MCF 10A (cell line): ENCODE measurements at places on chromosomes 7 and 10. TPM values are rescaled to one million over a fixed set of nuclear protein-coding genes. Genes with fewer than 3 reads are reported as not detected.
A peak's percentile ranks its signal among the peaks of the same experiment; 100 is the strongest.

Gene PON1
- not detected in 2 replicates for total RNA-seq

Gene SPDYE1
- not detected in 2 replicates for total RNA-seq

Gene SPDYE2
- total RNA-seq: 0.22 TPM in 1 of 2 replicates, not detected in the other

Gene EBLN1
- not detected in 2 replicates for total RNA-seq

Gene CPA1
- not detected in 2 replicates for total RNA-seq

Gene MLXIPL
- total RNA-seq: 1.5 TPM in 1 of 2 replicates, not detected in the other

Gene CALHM1
- not detected in 2 replicates for total RNA-seq

- no peak for DNase-seq
Observed at GRCh38 chr7:42090806-42091205, 146.2 kb downstream of the GLI3 start.

- no peak for DNase-seq
Observed at GRCh38 chr10:60906411-60906810, 37.6 kb downstream of the RHOBTB1 start.

- peak; percentile 69 for DNase-seq
Observed at GRCh38 chr10:97549587-97550322, 22.8 kb upstream of the ANKRD2 start.

DNA sequence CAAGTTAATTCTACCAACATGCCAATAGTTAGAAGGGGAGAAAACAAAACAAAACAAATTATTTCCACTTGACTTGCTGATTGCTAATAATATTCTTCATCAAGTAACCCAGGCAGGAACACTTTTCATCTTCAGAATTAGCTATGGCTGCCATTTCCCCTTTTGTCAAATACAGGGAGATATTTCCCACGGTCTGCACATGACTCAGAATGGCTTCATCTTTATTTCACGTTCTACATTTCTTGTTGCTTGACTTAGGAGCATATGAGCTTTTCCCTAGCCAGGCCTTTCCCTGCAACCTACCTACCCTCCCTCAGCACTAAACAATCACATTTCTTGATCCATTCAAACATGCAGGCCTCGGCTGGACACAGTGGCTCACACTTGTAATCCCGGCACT is 6.5 kb downstream of the CPVL start:
- DNase-seq: peak; percentile 67

- peak; percentile 70 for DNase-seq
Observed at GRCh38 chr7:26856176-26856985, 8.0 kb downstream of the SKAP2 start.

GRCh38 chr7:2398506-2398905 is 4.9 kb upstream of the CHST12 start:
- DNase-seq: no peak

- no peak for DNase-seq
Observed at GRCh38 chr7:55246171-55246570, 119.0 kb upstream of the LANCL2 start.

GRCh38 chr7:129452589-129453231 is 18.5 kb downstream of the STRIP2 start:
- DNase-seq: no peak

- DNase-seq: no peak
Observed at GRCh38 chr10:58433066-58433465, 47.9 kb downstream of the TFAM start.

DNA sequence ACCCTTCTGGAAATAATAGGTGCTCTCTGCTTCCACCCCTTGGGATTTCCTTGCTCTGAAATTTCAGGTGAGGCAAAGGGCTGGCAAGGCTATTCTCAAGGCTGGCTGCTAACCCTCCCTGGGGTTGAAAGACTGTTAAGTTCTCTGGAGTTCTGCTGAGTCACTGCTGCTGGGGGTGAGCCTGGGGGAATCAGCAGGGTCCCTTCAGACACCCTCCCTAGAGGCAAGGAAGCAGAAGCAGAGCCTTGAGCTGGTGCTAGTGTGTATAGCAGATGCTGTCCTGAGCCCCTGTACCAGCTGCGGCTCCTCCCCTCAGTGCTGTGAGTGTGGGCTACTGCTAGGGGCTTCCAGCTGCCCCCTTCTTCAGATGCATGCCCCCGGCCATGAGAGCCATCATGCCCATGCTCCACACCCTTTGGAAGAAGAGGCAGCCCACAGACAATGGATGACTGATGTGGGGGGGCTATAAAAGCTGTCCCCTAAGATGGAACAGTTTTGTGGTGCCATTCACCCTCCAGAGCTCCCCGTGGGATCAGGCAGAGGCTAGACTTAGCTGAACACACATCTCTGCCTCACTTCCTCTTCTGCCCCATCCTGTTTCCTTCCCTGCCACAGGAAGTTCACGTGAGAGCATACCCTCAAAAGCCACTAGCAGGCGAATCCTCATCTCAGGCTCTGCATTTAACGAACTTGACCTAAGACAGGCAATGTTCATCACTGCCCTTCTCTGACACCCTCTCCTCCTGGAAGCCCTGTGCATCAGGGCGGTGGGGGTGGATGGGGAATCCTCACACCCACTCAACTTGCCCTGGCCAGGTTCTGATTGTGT is 91.8 kb downstream of the SH3PXD2A start:
- DNase-seq: no peak

DNA sequence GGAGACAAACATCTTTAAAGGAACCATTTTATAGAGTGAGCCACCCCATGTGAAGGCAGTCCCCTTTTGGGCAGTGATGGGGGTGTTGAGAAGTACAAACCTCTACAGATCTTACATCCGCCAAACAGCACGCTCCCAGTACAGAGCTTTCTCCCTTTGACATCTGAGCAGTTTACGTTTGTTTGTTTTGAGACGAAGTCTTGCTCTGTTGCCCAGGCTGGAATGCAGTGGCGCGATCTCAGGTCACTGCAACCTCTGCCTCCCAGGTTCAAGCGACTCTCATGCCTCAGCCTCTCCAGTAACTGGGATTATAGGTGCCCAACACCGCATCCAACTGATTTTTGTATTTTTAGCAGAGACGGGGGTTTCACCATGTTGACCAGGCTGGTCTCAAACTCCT is 128.9 kb downstream of the CCDC3 start:
- DNase-seq: no peak

DNA sequence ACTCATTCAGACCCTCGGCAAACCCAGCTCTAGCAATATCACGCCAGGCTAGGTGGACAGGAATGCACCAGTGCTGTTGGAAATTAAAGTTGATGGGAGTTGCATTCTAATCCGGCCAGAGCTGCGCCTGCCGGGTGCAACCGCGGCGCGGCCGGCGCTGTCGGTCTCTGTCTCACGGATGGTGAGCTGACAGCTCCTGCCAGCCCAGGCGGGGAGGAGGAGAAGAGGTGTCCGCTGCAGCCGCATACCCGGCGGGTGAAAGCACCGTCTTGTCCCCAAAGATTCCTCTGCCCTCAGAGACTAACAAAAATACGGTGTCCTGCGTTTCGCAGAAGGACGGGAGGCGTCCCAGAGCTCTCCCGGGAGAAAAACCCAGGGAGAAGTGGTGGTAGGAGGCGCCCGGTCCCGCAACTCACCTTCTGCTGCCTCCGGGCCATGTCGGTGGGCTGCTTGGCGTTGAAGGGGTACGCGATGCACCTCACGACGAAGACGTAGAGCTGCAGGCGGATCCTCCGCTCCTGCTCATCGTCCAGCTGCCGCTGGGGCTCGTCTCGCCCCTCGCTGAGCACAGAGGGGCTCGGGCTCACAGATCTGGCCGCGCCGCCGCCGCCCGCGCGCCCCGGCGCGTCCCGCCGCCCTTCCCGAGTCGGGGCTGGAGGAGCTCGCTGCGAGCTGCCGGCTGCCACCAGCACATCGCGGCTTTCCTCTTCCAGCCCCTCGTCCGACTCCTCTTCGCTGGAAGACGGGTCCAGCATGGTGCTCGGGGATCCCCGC is 490 bp downstream of the CADPS2 start:
- DNase-seq: peak; percentile 64
